Left forelimb (tissue), 1 donor: ENCODE measurements at places on chromosomes 3 and 15.

DNA sequence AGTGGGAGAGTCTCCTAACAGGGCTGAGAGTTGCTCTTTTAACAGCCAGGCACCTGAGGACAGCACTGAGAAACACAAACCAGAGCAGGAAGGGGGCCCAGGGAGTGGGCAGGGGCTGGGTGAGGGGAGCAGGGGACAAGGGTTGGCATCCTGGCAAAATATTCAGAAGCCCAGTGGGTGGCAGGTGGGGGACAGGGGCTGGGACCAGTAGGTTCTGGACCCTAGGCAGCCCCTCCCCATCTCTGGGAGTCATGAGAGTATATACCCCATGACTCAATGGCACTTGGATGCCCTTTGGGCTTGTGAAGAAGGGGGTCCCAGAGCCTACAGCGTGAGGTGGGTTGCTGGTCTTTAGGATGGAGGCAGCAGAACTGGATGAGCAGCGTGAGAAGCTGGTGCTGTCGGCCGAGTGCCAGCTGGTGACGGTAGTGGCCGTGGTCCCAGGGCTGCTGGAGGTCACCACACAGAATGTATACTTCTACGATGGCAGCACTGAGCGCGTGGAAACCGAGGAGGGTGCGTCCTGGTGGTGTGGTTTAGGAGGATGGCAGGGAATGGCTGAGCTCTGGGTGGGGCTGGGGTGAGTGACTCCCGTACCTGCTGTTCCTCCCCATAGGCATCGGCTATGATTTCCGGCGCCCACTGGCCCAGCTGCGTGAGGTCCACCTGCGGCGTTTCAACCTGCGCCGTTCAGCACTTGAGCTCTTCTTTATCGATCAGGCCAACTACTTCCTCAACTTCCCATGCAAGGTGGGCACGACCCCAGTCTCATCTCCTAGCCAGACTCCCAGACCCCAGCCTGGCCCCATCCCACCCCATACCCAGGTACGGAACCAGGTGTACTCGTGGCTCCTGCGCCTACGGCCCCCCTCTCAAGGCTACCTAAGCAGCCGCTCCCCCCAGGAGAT is 24.2 kb downstream of the NBEAL2 start:
- no peak for DNase-seq

GRCh38 chr15:89991312-89991711 is 9.8 kb upstream of the ZNF710 start:
- no peak for DNase-seq

DNA sequence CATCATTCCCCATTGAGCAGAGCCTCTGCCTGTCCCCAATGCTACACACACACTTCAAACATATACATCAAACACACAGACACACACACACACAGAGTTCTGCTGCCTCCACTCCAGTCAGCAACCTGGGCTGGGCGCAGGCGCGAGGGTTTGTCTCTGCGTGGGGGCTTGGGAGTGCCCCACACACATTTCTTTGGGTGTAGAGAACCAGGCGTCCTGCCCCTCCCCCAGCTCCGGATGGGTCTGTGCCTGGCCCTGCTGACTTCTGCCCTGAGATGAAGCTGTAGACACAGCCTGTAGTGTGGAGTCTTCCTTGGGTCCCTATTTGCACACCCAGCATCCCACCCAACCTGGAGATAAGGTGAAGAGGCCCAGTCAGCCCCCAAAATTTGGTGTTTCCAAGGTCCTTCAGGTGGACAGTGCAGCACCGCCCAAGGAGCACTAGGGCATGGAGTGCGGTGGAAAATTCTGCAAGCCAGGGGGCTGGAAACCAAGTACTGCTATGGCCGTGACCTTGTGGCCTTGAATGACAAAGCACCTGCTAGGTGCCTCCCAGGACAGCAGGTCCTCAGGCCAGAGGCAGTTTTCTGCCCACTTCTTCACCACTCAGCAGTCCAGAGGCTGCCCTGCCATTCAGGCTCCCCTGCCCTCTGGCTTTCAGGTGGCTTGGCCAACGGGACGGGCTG is 26.8 kb downstream of the FBXW12 start:
- DNase-seq, result no peak

DNA sequence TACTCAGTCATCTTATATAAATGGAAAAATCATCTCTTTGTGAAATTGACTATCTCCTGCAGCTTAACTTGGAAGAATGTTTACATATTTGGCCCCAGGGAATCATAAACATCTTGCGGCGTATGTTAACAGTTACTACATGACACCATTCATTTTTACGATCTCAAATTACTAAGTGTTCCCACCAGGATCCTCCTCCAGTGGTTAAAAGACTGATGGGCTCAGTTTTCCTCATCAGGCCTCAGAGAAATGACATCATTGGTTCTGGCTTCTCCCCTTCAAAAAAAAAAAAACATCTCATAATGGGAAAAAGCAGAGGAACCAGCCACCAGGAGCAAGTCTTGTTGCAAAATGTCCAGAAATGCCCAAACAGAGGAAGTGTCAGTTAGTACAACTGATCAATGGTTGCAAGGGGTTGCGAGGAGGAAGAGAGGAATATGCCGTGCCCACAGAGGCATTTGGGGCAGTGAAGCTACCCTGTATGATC is 70.5 kb upstream of the LIPC start:
- no peak for DNase-seq

DNA sequence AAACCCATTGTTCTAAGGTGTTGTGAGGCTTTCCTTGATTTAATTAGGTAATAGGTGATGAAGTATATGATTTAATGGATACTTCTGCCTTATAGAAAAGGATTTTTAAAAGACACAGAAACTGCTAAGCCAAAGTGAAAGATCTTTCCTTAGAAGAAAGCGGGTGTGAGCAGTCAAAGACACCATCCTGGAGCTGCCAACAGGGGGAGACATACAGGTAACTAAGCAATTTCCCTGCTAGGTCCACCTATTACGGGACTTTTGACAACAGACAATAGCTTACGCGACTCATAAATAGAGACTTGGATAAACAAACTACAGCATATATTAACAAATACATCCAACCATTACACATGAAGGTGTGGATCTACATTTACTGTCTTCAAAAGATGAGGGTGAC is 669.5 kb downstream of the SQOR start:
- no peak for DNase-seq
